Right atrium auricular region (tissue), 2 donors: ENCODE measurements at places on chromosomes 13 and 19. TPM values are rescaled to one million over a fixed set of nuclear protein-coding genes. Genes with fewer than 3 reads are reported as not detected.
A peak's percentile ranks its signal among the peaks of the same experiment; 100 is the strongest.

DNA sequence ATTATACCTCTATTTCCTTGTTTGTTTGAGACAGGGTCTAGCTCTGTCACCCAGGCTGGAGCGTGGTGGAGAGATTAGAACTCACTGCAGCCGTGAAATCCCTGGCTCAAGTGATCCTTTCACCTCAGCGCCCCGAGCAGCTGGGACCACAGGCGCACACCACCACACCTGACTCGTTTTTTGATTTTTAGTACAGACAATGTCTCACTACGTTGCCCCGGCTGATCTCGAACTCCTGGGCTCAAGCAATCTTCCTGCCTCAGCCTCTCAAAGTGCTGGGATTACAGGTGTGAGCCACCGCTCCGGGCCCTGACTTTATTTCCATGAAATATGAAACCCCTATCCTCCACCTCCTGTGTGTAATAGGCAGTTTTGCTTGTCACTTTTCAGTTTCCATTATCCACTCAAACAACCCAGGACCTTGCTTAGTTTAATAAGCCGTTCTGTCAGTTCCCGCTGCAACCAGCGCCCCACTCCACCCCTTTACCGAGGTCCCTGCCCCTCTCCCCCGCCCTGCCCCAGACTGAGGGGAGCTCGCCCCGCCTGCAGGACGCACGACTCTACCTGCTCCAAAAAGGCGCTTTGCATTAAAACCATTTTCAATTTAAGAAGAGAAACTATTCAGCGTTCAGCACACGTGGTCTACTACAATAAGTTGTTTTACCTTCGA lies 16.9 kb downstream of the ZNF816 start:
- peaks cover 18% of the 10 kb centered on the region for H3K36me3 ChIP-seq
- H3K4me3 ChIP-seq, result no peak overlapping the region
- DNase-seq, result no peak
- H3K27ac ChIP-seq, result no peak overlapping the region
- H3K4me1 ChIP-seq, result no peaks in the 10 kb centered on the region

DNA sequence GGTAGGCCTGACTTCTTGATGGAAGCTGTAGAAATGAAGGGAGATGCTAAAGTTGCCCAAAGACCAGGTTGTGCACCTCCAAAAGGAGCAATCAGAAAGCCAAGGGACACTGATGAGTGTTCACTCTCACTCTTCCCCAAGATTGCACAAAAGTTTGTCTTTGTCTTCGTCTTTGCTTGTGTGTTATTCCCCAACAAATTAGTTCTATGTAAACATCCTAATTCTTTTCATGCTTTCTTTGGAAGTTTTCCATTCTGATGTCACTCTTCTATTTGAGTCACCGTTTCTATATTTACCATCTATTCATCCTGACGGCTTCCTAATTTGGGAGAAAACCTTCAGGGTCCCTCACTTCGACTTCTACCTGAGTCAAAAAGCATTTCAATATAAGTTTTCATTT lies 3.7 kb upstream of the TMEM272 start:
- H3K27ac ChIP-seq, result no peak overlapping the region
- no peaks in the 10 kb centered on the region for H3K4me1 ChIP-seq
- DNase-seq, result no peak

The COX7A1 gene
- total RNA-seq, result 136 TPM

GRCh38 chr13:50910485-50910805 lies 854 bp downstream of the RNASEH2B start:
- no peaks in the 10 kb centered on the region for H3K36me3 ChIP-seq
- no peaks in the 10 kb centered on the region for H3K27me3 ChIP-seq
- no peak for DNase-seq
- peak overlapping the region; percentile 85 for H3K27ac ChIP-seq
- H3K4me1 ChIP-seq, result peaks cover 27% of the 10 kb centered on the region

GRCh38 chr19:30651066-30651465 lies 278.9 kb downstream of the ZNF536 start:
- no peak overlapping the region for H3K27ac ChIP-seq
- H3K36me3 ChIP-seq, result no peaks in the 10 kb centered on the region
- no peak for DNase-seq
- H3K27me3 ChIP-seq, result no peaks in the 10 kb centered on the region
- no peaks in the 10 kb centered on the region for H3K4me1 ChIP-seq

DNA sequence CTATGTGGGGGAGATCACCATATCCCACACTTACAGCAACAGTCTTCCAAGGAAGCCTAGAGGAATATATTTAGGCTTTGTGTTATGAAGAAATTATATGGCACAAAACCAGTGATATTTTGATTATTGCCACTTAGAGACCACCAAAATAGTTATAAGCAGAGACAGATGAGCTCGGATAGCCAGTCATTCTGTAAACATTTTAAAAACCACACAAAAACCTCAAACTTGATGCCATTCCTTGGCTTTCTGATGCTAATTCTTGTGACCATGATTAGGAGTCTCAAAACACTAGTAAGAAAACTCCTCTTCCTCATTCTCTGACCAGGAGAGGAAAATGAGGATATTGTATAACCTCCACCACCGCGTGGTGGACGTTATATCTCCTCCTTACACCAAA lies 496.4 kb downstream of the FOXO1 start:
- H3K27ac ChIP-seq, result no peak overlapping the region
- DNase-seq, result no peak
- no peaks in the 10 kb centered on the region for H3K27me3 ChIP-seq
- peaks cover 8% of the 10 kb centered on the region for H3K4me1 ChIP-seq
- H3K36me3 ChIP-seq, result no peaks in the 10 kb centered on the region

DNA sequence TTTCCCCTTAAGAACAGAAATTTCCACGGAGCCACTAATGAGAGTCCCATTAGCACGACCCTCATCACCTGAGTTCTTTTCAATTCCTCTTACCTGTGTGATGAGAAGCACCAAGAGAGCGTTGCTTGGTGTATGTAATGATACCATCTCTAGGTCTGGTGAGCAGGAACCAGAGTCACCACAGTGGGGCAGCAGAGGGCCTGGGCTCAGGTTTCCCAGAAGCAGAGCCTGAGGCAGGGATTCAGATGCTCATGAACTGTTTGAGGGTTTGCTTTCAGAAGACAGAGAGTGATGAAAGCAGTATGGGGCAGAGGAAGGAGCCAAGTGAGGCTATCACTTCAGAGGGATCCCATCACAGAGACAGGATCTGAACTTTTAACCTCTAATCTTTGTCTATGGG lies 3.1 kb upstream of the PTPRH start:
- DNase-seq, result no peak
- H3K27ac ChIP-seq, result no peak overlapping the region
- no peaks in the 10 kb centered on the region for H3K27me3 ChIP-seq
- peaks cover 27% of the 10 kb centered on the region for H3K4me1 ChIP-seq
- no peaks in the 10 kb centered on the region for H3K36me3 ChIP-seq

DNA sequence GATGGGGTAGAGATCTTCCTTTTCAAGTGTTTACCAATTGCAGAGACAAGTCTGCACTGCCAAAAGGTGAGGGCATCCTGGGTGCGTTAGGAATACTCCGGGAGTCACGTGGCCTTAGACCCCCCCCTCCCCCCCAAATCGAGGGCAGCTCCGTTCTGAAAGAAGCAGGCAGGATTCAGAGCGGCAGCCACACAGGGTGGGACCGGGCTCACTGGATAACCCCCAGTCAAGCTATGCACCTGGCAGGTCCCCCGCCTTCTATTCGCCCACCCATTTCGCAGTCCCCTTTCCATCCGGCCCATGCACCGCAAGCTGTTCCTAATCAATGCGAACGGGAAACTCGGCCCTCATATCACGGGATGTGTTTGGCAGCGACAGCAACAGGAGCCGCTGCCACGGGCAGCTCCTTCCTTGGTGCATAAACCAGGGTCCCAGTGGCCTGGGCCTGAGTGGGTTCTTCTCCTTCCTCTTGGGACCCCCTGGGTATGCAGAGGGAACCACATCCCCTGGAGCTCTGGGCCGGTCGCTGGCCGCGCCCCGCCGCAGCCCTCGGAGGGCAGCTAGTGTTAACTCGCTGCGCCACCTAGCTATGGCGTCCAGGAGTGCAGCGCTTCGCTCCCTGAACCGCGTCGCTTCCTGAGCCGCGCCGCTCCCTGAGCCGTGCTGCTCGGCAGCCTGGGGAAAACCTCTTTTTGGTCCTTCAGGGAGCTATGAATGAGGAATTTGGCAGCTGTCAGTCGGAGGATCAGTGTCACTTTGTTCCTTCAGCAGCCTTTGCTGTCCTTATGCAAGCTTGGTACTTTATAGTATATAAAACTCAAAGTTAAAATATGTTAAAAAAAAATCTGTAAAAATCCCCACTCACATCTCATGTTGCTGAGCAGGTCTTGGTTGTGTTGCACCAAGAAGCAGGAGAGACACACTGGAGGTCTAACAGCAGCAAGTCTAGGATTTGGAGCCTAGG lies 41.4 kb downstream of the LYL1 start:
- H3K27me3 ChIP-seq, result no peaks in the 10 kb centered on the region
- H3K27ac ChIP-seq, result peak overlapping the region; percentile 91
- peak; percentile 80 for DNase-seq
- peaks cover 100% of the 10 kb centered on the region for H3K4me1 ChIP-seq
- peak overlapping the region; percentile 29 for H3K4me3 ChIP-seq

The CTXN1 gene
- 4.2 TPM for total RNA-seq

GRCh38 chr19:28493884-28494283 lies 719.1 kb downstream of the UQCRFS1 start:
- H3K27me3 ChIP-seq, result no peaks in the 10 kb centered on the region
- H3K4me1 ChIP-seq, result no peaks in the 10 kb centered on the region
- H3K36me3 ChIP-seq, result no peaks in the 10 kb centered on the region
- H3K27ac ChIP-seq, result no peak overlapping the region
- no peak overlapping the region for H3K4me3 ChIP-seq

The HIPK4 gene
- total RNA-seq, result 1.0 TPM

The ZNF83 gene
- total RNA-seq, result 16.6 TPM

The NOVA2 gene
- 3.9 TPM for total RNA-seq

- no peaks in the 10 kb centered on the region for H3K4me1 ChIP-seq
- no peak overlapping the region for H3K4me3 ChIP-seq
- no peak overlapping the region for H3K27ac ChIP-seq
These were observed 9.1 kb upstream of the ZNF536 start for GRCh38 chr19:30363073-30363472.
